ENCODE measurements at places on chromosomes 1 and 21. TPM values are rescaled to one million over a fixed set of nuclear protein-coding genes. Genes with fewer than 3 reads are reported as not detected.

TCHHL1 gene
- not detected for total RNA-seq

PDZK1IP1 gene
- 54.0 TPM for total RNA-seq

CAMK2N1 gene
- total RNA-seq: 42.2 TPM

NLRP3 gene
- total RNA-seq: 2.0 TPM

LRRC52 gene
- not detected for total RNA-seq

NHLH2 gene
- total RNA-seq: not detected

GNPAT gene
- total RNA-seq: 40.6 TPM

ANKRD65 gene
- 35.2 TPM for total RNA-seq

FMO2 gene
- 33.9 TPM for total RNA-seq

SLC22A15 gene
- 11.2 TPM for total RNA-seq

GJA5 gene
- total RNA-seq: 68.2 TPM

FGR gene
- 44.6 TPM for total RNA-seq

FMO5 gene
- 25.8 TPM for total RNA-seq

CD1D gene
- total RNA-seq: 3.6 TPM

KRTAP11-1 gene
- total RNA-seq: not detected

PLPPR4 gene
- total RNA-seq: 7.1 TPM

NID1 gene
- total RNA-seq: 77.4 TPM

KMO gene
- 10.7 TPM for total RNA-seq

PCP4 gene
- 3.5 TPM for total RNA-seq

SNRPE gene
- total RNA-seq: 75.0 TPM

MIGA1 gene
- 15.5 TPM for total RNA-seq

CELA2B gene
- 0.63 TPM for total RNA-seq

LRRC71 gene
- 0.38 TPM for total RNA-seq

CFHR2 gene
- total RNA-seq: not detected

KCNAB2 gene
- total RNA-seq: 35.6 TPM

CHTOP gene
- total RNA-seq: 54.5 TPM

LSM10 gene
- total RNA-seq: 41.4 TPM

LCE1C gene
- not detected for total RNA-seq

SYT11 gene
- total RNA-seq: 11.4 TPM

GFI1 gene
- 2.0 TPM for total RNA-seq

LMX1A gene
- total RNA-seq: not detected

LCE3E gene
- not detected for total RNA-seq

EPHA2 gene
- 62.6 TPM for total RNA-seq

OR2T2 gene
- total RNA-seq: not detected

GJB4 gene
- total RNA-seq: not detected

MFAP2 gene
- total RNA-seq: 8.0 TPM

TNFRSF25 gene
- 8.4 TPM for total RNA-seq

CFHR5 gene
- not detected for total RNA-seq

OR2C3 gene
- not detected for total RNA-seq

NUDT4B gene
- 0.90 TPM for total RNA-seq

RPTN gene
- total RNA-seq: not detected

KCNH1 gene
- 0.08 TPM for total RNA-seq

HP1BP3 gene
- total RNA-seq: 158 TPM

LCE2A gene
- total RNA-seq: not detected

ADAMTS4 gene
- 15.4 TPM for total RNA-seq

DYNLT5 gene
- total RNA-seq: 0.73 TPM

ADCY10 gene
- total RNA-seq: 0.37 TPM
